ENCODE measurements at places on chromosomes 11 and 22.

GRCh38 chr11:63923319-63923718 is 6.4 kb upstream of the RCOR2 start:
- DNase-seq, result no peak

DNA sequence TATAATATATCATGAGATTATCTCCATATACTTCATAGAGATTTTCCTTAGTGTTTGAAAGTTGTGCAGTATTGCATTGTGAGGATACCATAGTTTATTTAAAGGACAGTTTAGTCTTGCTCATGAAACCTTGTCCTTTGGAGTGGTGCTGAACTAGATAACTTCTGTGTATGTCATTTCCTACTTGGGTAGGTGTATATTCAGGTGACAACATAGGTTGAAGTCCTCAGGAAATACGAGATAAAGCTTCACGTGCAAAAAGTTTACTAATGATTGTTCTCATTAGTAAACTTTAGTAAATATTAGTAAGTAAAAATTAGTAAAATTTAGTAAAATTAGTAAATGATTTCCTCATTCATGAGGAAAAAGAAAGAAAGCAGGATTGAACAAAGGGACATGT is 521.3 kb upstream of the LRRC4C start:
- no peak for DNase-seq

DNA sequence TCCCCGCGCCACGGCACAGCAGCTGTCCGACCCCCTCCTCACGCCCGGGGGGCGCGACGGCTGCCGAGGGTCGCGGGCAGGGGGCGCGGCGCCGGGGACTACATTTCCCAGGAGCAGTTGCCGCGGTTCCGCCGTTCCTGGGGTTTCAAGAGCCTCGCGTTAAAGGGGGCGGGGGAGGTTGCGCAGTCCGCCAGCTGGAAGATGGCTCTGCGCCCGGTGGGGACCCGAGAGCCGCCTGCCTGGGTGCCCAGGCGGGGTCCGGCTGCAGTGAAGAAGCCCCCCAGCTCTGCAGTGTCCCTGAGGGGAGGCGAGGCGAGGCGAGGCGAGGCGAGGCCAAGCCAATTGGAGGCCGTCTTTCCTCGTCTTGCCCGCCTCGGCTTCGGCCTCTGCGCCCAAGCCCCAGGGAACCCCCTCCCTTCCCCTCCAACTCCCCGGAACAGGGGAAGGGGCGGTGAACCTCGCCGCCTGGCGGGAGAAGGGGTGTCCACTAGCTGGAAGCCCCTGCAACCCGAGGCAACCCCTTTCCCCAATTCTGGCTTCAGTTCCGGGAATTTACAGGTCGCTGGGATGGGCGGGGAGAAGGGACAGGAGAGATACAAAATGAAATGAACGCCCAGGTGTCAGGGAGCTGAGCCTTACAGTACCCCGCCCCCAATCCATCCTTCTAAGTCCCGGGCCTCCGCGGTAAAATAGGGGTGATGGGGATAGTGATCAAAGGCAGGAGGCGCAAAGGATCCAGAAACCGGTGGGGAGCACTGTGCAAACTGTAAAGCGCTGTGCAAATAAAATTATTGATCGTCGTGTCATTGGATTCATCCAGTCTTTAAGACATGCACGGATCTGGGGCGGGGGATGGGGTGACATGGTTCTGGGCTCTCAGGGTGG is 5.2 kb upstream of the GCAT start:
- no peak for DNase-seq

DNA sequence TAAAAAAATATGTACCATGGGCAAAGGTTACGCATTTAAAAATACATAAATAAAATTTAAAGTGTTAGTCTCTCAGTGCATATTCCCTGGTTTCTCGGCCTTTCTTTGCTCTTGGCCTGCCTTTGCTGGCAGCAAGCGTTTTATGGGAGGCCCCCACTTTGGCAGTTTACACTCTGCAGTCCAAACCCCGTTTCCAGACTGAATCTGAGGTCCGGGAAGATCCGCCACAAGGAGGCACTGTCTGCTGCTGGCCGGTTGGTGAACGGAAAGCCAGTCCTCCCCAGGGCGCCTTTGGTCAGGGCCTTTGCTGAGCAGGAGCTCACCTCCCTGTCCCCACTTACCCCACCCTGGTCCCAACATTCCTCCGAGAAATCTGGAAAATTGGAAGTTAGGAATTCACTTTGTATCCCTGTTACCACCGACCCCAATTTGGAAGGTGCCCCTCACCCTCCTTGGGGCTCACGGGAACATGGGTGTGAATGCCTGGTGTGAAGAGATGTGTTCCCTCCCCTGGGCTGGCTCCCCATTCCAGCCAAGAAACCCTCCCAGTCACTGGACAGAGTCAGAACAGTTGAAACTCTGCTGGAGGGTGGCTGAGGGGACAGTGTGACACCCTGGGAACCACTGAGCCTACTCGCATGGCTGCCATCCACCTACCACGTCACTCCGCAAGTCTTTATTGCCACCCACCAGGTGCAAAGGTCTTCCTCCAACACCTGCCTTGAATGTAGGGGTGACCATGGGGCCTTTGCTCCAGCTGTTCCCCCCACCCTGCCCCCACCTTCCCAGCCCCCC is 9.4 kb upstream of the SF1 start:
- no peak for DNase-seq

GRCh38 chr11:73117071-73117470 is 25.0 kb downstream of the FCHSD2 start:
- no peak for DNase-seq

GRCh38 chr22:50498322-50498890 is 9.1 kb downstream of the LMF2 start:
- peak; percentile 29 for DNase-seq

- DNase-seq, result no peak
These were observed 30.5 kb downstream of the WNT11 start for GRCh38 chr11:76175783-76176182.

DNA sequence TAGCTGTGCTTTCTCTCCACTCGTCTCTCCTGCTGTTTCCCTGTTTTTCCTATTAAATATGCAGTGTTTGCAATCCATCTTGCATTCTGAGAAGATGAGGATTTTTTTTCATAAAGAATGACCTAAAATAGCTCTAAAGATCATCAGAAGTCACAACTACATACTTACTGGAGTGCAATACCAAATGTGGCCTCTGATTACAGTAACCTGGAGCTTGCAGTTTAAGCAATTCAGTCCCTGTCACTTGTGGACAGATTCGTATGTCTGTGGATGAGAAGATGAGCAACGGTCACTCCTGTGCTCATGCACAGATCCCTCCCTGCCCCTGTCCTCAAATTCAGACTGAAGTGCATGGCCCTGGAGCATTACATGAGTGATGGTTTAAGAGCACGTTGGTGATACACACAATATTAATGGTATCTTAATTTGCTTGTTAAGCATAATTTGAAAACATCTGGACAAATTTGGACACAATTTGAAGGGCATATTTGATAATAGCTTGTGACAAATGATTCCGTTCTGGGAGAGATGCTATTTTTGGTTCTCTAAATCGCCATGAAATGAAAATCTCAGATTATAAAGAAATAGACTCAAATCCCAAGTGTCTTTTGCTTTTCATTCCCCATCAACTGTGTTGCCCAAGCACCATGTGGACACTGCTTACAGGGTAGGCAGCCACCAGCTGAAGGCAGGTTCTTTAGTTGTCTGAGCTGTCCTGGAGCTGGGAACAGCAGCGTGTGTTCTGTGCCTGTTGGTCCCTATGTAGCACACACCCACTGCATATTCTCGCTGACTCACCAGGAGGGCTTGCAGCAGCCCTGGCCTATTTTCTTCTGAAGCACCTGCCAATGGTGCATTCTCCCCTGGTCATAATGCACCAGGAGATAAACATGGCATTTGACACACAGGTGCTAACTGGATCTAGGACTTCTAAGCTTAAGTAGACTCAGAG is 32.6 kb upstream of the PRAME start:
- DNase-seq, result no peak
